Aorta (tissue), 5 donors: ENCODE measurements at places on chromosomes 11 and 22. TPM values are rescaled to one million over a fixed set of nuclear protein-coding genes. Genes with fewer than 3 reads are reported as not detected.

GRCh38 chr11:32420937-32421901 is 14.1 kb downstream of the WT1 start:
- H3K27me3 ChIP-seq: no peaks in the 10 kb centered on the region
- no peaks in the 10 kb centered on the region for H3K36me3 ChIP-seq
- no peak overlapping the region for H3K4me3 ChIP-seq
- H3K27ac ChIP-seq: no peak overlapping the region

DNA sequence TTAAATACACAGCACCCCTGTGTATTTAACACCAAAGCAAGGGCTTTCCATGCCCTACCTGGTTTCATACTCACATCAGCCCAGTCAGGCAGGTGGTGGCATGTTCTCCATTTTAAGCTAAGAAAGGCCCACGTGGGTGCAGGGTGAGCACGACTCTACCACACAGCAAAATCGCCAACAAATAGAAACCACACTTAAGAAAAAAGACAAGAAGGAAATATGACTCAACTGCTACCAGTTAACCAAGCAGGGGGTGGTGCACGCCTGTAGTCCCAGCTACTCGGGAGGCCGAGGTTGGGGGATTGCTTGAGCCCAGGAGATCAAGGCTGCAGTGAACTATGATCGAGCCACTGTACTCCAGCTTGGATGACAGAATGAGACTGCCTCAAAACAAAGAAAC is 35.2 kb upstream of the TFIP11 start:
- H3K27ac ChIP-seq: no peak overlapping the region
- H3K4me1 ChIP-seq: no peaks in the 10 kb centered on the region
- H3K27me3 ChIP-seq: no peaks in the 10 kb centered on the region
- no peaks in the 10 kb centered on the region for H3K36me3 ChIP-seq
- no peak overlapping the region for H3K4me3 ChIP-seq

Gene MMP8
- total RNA-seq: 0.60 TPM

Gene THY1
- 19.3 TPM for total RNA-seq

DNA sequence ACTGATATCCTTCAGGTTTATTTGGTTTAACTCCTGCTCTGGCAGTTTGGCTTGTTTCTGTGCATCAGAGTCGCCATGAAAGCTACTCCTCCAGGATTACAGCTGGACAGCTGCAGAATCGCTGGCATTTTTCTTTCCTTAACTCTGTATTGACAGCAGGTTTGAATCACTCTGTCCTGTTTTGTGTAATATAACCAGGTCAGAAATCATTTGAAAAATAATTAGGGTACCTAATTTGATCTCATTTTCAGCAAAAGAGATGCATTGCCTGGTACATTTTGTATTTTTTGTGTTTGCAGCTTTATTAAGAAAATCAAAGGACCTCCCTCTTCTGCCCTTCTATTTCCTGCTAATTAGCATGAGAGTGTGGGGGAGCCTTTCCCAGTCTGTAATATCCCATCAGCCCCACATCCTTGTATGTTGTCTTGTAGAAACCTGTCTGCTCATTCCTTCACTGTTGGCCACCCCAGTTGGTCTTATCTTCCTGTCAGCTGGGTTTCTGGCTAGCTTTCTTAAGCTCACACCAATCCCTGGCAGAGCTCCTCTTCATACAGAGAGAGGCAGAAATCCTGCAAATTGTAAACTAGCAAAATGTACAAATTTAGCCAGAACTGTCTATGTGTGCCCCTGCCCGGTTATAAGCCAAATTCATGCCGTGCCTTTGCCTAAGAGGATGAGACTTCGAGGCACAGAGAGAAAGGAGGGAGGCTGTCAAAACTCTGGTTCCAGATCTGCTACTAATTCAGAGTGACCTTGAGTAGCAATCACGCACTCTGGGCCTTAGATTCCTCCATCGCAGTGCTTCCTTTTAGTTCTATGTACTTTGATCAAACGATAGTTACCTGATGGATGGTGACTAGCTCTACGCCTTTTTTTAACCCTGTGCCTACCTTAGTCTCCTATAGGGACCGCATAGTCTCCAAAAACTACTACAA is 200.6 kb downstream of the NAV2 start:
- H3K27me3 ChIP-seq: no peaks in the 10 kb centered on the region
- H3K4me1 ChIP-seq: peaks cover 7% of the 10 kb centered on the region
- no peak overlapping the region for H3K4me3 ChIP-seq
- H3K27ac ChIP-seq: peak overlapping the region; percentile 39

Gene C22orf31
- total RNA-seq: not detected

GRCh38 chr22:44202261-44202789 is 21.6 kb downstream of the PARVG start:
- peak; percentile 39 for DNase-seq
- H3K4me3 ChIP-seq: no peak overlapping the region
- no peaks in the 10 kb centered on the region for H3K36me3 ChIP-seq
- H3K27me3 ChIP-seq: no peaks in the 10 kb centered on the region

GRCh38 chr11:45928535-45929215 is 6.2 kb downstream of the LARGE2 start:
- H3K36me3 ChIP-seq: no peaks in the 10 kb centered on the region
- no peaks in the 10 kb centered on the region for H3K4me1 ChIP-seq
- H3K4me3 ChIP-seq: no peak overlapping the region
- H3K27me3 ChIP-seq: no peaks in the 10 kb centered on the region
- DNase-seq: no peak
- H3K27ac ChIP-seq: no peak overlapping the region
